Activated CD4-positive, CD25-positive, alpha-beta regulatory T cell (primary cell): ENCODE measurements at places on chromosomes 16 and 17.

- no peak for DNase-seq
Observed at GRCh38 chr17:32445074-32445415, 735 bp downstream of the PSMD11 start.

DNA sequence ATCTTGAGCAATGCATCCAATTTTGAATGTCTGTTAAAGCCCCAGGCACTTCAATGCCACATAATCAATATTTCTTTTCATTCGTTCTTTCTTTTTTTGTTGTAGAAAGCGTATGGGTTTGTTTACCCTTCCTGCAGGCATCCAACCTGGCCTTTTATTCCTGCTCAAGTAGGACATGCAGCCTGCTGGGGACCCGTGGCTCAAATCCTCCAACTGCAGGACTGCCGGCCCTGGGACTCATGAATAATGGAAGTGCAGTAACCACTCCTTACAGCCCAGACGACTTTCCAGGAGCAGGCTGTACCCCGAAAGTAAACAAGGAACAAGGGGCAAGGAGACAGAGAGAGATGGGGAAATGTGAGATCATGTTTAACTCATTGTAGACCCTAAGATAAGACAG is 126.4 kb downstream of the SALL1 start:
- DNase-seq: no peak

DNA sequence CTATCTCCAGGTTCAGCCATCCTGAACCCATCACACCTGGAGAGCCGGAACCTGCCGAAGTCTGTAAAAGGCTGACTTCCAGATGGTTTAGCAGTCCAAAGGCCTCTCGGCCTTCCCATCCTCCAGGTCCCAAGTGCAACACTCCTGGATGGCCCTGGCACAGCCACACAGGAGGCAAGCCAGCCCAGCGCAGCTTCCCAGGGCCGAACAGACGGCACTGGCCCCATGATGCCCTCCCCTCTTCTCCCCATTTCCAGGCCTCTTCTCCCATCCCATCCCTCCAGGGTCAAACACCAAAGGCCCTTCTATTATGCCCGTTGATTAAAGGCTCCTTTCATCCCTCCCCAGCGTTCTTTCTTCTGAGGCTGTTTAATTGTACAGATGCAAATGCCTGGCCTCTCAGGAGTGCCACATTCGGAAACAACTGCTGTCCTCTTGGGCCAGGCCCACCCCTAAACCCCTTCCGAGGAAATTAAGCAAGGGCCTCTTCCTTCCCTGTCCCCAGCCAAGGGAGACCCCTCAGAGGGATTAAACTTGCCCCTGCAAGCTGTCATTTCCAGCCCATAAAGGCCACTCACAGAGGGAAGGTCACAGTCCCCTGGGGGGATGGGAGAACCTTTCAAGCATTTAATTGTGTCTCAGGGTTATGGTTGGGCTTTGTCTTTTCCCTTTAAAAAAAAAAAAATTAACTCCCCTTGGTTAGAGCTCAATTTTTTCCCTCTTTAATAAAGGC is 30.8 kb downstream of the AXIN2 start:
- no peak for DNase-seq

GRCh38 chr17:60652454-60653247 is 25.0 kb upstream of the BCAS3 start:
- no peak for DNase-seq

- no peak for DNase-seq
Observed at GRCh38 chr16:51193879-51194278, 42.8 kb upstream of the SALL1 start.

DNA sequence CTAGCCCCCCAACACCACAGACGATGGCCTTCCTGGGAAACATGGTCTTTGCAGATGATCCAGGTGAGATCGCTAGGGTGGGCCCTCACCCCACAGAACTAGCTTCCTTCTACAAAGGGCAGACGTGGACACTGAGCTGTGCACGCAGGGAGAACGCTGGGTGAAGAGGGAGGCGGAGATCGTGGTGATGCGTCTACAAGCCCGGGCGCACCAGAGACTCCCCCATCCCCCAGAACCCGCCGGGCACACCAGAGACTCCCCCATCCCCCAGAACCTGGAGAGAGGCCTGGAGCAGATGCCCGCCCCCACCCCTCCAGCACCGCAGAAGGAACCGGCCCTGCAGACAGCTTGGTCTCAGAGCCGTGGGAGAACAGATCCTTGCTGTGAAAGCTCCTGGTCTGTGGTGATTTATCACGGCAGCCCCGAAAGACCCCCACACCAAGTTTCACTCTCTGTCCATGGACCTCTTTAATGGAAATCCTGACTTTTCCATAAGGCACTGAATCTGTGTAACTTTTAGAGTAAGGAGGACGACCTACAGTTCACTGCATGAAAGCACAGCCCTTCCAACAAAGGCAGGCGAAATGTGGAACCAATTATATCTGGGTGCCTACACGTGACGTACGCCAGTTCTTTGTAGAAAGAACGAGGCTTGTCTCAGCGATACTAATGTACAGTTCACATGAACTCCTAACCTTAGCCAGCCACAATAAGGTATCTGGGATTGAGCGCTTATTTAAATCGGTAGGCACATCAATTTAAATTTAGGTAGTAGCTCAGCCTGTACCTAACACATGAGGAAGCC is 88.5 kb downstream of the ANKRD11 start:
- no peak for DNase-seq

GRCh38 chr16:78170494-78170933 is 71.1 kb downstream of the WWOX start:
- no peak for DNase-seq

DNA sequence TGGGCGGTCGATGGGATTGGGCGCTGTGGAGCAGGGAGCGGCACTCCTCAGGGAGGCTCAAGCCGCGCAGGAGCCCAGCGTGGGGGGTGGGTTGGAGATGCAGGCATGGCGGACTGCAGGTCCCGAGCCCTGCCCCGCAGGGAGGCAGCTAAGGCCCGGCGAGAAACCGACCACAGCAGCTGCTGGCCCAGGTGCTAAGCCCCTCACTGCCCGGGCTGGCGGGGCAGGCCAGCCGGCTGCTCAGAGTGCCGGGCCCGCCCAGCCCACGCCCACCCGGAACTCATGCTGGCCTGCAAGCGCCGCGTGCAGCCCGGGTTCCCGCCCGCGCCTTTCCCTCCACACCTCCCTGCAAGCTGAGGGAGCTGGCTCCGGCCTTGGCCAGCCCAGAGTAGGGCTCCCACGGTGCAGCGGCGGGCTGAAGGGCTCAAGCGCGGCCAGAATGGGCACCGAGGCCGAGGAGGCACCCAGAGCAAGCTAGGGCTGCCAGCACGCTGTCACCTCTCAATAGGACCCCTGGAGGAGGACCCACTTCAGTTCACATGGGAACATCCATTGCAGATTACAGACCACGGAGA is 20.5 kb upstream of the METTL16 start:
- DNase-seq: no peak

- DNase-seq: no peak
Observed at GRCh38 chr17:64787921-64788271, 125.8 kb upstream of the SMURF2 start.

DNA sequence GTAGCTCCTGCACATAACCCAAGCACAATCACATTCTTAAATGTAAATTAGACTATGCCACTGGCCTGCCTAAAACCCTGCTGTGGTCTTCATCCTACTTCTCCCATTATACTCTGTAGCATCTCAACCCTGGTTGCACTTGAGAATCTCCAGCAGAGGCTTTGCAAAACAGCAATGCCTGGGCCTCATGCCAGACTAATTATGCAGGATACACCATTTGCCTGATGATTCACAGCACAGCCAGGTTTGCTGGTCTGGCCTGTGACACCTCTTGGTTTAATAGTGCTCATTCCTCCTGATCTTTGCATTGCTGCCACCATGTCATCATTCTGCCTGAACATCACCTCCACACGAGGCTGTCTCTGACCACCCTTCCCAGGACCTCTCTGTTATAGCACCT is 491.9 kb upstream of the TOM1L1 start:
- DNase-seq: no peak

- DNase-seq: no peak
Observed at GRCh38 chr16:62583414-62583813, 547.2 kb upstream of the CDH8 start.

DNA sequence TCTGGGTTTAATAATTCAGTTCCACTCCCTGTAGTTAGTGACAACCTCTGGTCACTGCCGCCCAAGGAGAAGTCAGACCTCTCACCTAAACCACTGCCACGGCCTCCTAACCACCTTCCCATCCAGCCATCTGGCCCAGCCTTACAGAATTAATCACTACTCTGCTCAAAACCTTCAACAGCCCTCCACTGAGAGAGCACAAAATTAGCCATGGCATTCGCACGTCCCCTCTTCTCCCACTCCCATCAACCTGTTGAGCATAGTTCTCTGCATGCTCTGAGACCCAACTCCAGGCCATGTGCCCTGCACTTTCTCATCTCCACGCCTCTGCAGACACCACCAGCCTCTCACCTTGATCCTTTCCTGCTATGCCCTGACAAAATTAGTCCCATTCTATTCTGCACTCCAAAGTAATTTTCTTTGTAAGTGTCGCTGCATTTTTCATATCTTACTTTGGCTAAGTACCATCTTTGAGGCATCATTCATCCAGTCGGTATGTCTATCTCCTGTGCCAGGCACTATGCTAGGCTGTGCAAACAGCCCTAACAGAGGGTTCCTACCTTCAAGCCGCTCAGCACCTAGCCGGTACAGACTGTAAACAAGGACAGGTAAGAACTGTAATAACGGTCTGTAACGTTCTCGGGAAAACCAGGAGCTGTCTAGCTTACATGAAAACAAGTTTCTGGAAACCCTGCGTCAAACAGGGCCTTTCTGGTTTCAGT is 963 bp downstream of the COPRS start:
- no peak for DNase-seq

DNA sequence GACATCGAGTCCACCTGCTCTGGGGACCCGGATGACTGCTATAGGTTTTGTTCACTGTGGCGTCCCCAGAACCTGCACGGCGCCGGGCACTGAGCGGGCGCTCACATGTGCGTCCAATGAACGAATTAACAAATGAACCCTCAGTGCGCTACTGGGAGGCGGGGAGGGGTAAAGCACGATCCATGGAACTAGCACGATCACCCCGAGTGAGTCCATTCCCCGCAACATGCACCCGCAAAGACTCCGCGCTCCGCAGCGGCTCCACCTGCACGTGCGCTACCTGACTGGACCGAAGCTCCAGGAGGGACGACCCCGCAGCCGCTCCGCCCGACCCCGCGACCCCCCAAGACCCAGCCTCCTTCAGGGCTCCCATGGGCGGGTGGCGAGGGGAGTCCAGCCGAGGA is 491 bp downstream of the TRAP1 start:
- DNase-seq: peak; percentile 41

DNA sequence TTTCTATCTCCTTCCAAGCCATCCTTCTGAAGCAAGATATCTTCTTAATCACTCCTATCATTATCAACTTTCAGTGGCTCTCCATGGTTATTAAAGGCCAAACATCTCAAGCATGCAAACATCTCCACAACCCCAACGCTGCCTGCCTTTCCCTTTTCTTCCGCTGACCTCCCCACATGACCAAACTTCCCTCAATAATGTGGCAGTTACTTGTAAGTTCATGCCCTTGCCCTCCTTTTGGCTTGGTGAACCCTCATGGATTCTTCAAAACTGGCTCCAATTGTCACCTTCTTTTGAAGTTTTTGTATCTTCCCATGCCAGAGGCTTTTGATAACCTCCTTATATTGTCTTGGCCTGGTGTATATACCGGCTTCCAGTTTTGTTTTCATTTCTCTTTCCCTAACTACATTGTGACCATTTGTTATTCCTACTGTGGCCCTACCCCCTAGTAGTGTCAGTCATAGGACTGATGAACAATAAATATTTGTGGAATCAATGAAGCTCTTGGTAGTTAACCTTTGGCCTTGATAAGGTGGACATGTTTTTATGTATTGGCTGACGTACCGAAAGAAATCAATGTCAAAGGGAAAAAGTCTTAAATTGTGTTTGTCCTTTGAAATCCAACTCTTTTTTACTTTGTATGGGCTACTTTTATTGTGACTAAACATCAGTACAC is 19.9 kb upstream of the SMIM36 start:
- no peak for DNase-seq

- DNase-seq: no peak
Observed at GRCh38 chr17:49741009-49741691, 22.8 kb downstream of the FAM117A start.

GRCh38 chr17:30579610-30580315 is 102.6 kb downstream of the GOSR1 start:
- no peak for DNase-seq

DNA sequence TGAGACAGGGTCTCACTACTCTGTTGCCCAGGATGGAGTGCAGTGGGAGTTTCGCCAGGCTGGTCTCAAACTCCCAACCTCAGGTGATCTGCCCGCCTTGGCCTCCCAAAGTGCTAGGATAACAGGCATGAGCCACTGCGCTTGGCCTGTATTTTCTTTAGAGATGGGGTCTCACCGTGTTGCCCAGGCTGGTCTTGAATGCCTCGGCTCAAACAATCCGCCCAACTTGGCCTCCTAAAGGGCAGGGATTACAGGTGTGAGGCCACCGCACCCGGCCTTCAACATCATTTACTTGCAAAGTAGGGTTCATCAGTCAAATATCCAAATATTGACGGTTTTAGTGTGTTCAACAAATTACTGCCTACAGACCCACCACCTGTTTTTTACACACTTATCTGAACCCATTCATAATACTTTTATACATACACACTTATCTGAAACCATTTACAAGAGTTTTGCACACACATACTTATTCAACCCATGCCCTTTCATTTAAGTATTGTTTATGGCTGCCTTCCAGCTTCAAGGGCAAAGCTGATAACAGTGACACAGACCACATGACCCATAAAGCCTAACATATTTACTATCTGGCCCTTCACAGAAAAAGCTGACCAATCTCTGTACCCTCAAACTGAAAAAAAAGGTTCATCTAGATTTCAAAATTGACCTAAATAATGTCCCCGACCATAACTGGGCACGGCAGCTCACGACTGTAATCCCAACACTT is 11.9 kb downstream of the TMEM170A start:
- no peak for DNase-seq

- DNase-seq: no peak
Observed at GRCh38 chr17:57284984-57285646, 28.8 kb downstream of the MSI2 start.

- DNase-seq: no peak
Observed at GRCh38 chr17:39208893-39209292, 8.8 kb downstream of the RPL19 start.

DNA sequence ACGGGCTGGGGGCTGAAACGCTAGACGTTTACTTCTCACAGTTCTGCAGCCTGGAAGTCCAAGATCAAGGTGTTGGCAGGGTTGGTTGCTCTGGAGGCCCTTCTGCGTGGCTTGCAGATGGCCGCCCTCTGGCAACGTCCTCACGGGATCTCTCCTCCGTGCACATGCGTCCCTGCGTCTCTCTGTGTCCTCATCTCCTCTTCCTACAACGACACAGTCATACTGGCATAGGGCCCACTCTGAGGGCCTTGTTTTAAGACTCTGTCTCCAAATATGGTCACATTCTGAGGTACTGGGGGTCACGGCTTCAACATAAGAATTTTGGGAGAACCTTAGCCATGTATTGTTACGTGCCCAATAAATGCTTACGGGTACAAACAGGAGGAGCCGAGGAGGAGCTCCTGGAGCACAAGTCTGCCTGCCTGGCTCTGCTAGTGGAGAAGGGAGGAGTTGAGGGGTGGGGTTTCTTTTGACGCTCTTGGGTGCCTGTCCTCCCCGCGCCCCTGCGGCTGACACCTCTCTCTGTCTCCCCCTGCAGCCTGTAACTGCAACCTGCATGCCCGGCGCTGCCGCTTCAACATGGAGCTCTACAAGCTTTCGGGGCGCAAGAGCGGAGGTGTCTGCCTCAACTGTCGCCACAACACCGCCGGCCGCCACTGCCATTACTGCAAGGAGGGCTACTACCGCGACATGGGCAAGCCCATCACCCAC is 141.1 kb downstream of the NTN1 start:
- no peak for DNase-seq

GRCh38 chr17:27322690-27323508 is 29.0 kb downstream of the WSB1 start:
- no peak for DNase-seq

GRCh38 chr17:15247891-15248529 is 17.1 kb downstream of the PMP22 start:
- no peak for DNase-seq
